ENCODE measurements at places on chromosomes 3 and 15. TPM values are rescaled to one million over a fixed set of nuclear protein-coding genes. Genes with fewer than 3 reads are reported as not detected.

- no peak for DNase-seq
Measured at GRCh38 chr15:28081594-28081993, 17.5 kb downstream of the OCA2 start.

DNA sequence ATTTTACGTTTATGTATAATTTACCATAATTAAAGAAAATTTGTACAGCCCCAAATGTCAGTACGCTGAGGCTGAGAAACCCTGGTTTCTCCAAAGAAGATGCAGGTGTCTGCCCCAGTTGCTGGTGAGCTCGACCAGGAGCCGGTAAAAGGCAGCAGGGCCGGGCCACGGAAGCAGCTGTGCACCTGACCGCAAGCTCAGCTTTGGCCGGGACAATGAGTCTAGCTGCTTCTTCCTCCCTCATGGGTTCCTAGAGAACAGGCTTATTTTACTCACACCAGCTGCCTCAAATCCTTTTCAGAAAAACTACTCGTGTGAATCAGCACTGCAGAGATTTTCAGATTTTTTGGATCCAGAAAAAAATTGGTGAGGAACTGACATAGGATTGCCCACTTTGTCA is 18.0 kb upstream of the ZXDC start:
- DNase-seq = no peak

GRCh38 chr3:54856271-54856670 is 71.6 kb downstream of the LRTM1 start:
- no peak for DNase-seq

DNA sequence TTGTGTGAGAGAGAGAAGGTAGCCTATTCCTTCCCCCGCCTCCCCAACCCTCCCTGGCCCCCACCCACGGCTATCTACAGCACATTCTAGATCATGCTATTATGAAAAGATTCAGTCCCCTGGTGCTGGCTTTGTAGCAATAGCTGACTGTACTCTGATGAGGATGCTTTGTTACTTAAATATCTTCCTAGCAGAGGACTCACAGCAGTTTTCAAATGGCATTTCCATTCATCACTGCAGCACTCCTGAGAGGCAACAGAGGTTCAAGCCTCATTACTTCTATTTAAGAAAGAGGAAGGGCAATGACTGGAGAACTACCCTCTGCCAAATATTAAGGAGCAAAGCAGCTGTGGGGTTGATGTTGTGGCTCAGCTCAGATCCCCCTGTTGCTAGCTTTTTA is 61.0 kb downstream of the LRRN1 start:
- DNase-seq = no peak

The TNNC1 gene
- polyA plus RNA-seq = 2.6 TPM

The MYL3 gene
- not detected for polyA plus RNA-seq

The TTC23 gene
- 0.79 TPM for polyA plus RNA-seq

Measured in SK-N-SH (cell line).